ENCODE measurements at places on chromosomes 2 and 18.

DNA sequence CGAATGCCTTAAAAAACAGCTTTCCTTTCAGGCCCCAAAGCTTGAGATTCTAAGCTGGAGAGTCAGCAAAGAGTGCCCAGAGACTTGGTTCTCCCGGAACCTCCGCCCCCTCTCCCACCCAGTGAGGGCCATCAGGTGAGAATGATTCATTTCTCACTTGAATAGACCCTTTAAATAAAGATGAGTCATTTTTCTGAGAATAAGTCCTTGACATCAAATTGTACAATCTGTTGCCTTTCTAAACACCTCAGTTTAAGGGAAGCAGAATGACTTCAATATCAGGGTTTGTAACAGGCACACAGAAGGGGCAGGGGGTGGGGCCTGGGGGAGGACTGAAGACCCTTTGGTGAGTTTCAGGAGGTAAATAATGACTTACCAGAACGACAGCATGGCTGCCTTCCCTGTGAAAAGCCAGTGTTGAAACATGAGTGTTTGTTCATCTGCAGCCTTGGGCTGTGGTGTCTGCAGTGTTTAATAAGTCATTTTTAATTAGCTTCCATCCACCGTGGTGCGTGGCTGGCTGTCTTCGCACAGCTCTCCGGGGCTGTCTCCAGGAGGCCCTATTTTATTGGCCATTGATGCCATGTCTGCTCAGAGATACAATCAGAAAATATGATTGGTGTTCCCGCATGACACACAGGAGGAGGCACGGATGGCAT lies 134.9 kb upstream of the ZNF236 start:
- no peak for DNase-seq

DNA sequence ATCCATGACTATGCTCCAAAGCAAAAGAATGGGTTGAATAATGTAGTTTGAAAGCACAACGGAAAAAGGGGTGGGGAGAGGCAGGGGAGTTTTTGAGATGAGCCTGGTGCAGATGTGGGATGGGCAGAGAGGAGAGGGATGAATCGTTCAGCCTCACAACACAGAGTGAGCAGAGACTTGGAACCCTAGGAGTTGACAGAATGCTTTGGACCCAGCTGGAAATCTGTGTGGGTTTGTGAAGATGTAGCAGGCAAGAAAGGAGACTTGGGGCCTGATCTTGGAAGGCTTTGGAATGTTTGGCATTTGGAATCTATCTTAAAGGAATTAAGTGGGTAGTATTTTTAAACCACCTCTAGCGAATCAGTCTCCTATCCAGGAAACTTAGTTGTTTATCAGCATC lies 66.0 kb upstream of the KCTD1 start:
- no peak for DNase-seq

DNA sequence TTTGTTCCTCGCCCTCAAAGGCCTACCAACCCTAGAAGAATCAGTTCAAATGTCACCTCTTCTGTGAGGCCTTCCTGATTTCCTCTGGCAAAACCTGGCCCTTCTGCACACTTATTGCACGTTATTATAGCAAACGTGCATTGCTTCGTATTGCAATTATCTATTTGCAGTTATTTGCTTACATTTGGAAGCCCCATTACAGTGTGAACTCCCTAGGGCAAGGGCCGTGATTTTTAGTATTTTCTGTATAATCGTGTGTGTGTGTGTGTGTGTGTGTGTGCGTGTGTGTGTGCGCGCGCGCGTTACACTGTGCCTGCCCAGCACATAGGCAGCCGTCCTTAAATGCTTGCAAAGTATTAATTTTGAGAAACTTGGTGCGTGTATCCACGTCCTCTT lies 460 bp upstream of the SEMA4F start:
- DNase-seq: no peak

DNA sequence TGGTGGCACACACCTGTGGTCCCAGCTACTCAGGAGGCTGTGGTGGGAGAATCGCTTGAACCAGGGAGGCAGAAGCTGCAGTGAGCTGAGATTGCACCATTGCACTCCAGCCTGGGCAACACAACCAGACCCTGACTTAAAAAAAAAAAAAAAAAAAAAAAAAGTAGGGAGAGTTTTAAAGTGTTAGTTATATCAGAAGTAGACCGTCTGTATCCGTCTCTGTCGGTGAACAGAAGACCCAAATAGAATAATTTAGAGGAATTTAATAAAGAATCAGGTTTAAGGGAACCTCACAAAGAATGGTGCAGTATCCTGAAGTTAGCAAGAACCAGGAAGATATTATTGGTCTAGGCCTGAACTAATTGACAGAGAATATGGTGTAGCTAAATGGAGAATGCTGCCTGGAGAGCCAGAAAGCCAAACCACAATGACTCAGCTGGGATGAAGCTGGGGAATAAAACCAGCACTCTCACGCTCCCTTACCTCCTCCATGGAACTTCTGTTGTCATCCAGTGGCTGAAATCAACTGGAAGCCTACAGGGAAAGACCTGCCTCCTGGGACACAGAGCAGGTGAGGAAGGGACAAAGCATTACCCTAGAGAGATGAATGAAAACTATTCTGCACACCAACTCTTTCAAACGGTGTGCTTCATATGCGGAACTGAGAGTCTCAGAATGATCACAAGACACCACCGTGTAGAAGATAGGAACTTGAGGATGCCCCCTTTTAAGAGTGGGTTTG lies 39.1 kb upstream of the PLEKHM3 start:
- DNase-seq: no peak

- DNase-seq: no peak
Observed at GRCh38 chr2:5691985-5692529, at the start of gene SOX11. Gene SOX11 (plus strand): TSS chr2:5692384. CDS start chr2:5692722, 338 bp downstream.

GRCh38 chr2:70029814-70030409 lies 57.4 kb upstream of the PCBP1 start:
- no peak for DNase-seq

Data from activated T-helper 1 cell treated with anti-CD3 and anti-CD28 coated beads, Interleukin-2, amount 50 U/mL, for 16 hours (primary cell).